ENCODE measurements at places on chromosomes 16 and 17.

GRCh38 chr17:72927760-72928159, 164.7 kb downstream of the SLC39A11 start:
- DNase-seq: no peak

- no peak for DNase-seq
Measured at GRCh38 chr16:67162506-67163163, 1.9 kb upstream of the HSF4 start.

GRCh38 chr16:89484923-89485679, 5.3 kb downstream of the ANKRD11 start:
- no peak for DNase-seq

GRCh38 chr17:44324092-44324570, 492 bp downstream of the SLC25A39 start:
- DNase-seq: no peak

DNA sequence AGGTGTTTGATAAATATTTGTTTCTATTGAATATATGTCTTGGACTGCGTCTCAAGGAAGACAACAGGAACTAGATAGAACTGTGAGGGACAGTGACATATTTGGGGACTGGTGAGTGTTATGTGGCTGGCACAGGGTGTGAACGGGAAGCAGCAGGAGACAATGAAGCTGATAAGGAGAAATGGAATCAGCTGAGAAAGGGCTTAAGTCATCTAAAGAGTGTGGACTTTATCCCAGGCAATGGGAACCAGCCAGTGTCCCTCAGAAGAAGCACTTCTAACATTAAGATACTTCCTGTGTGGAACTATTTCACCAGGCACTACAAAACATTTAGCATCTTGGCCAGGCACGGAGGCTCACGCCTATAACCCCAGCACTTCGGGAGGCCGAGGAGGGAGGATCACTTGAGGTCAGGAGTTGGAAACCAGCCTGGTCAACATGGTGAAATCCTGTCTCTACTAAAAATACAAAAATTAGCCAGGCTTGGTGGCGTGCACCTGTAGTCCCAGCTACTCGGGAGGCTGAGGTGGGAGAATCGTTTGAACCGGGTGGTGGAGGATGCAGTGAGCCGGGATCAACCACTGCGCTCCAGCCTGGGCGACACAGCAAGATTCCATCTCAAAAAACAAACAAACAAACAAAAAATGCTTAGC, 41.2 kb downstream of the ARHGAP17 start:
- no peak for DNase-seq

DNA sequence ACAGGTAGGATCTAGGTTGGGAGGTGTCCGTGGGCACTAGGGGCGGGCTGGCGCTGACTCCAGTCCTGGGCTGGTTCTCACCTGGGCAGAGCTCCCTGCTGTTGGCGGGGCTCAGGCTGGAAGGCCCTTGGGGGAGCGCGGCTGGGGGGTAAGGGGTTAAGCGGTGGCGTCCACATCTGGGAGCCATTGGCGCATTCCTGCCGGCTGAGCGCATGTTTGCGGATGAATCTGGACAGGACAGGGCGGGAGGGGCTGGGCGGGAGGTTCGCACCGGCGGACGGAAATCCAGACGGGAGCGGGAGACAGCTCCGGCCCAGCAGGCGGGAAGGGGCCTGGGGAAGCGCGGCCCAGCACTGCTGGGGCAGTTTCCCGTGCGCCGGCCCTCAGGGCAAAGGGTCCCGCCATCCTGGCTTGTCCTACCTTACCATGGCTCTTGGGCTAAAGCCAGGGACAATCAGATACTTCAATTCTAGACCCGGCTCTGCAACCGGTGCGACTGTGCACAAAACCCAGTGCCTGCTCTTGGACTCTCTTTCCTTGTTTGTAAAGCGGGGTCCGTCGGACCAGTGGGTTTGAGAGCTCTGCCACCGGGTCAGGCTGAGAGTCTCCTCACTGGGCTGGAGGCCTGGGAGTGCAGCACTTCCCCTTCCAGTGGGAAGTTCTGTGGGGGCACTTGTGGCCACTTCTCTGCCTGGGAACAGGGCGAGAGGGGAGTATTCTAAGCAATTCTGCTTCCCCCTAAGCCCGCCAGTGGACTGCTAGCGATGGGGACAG, 7.8 kb downstream of the RARA start:
- DNase-seq: no peak
